Stimulated activated CD4-positive, alpha-beta T cell treated with anti-CD3 and anti-CD28 coated beads, Interleukin-1b, Interleukin-23, amount 100 ng/mL, for 24 hours (primary cell): ENCODE measurements at places on chromosomes 13 and 19.

DNA sequence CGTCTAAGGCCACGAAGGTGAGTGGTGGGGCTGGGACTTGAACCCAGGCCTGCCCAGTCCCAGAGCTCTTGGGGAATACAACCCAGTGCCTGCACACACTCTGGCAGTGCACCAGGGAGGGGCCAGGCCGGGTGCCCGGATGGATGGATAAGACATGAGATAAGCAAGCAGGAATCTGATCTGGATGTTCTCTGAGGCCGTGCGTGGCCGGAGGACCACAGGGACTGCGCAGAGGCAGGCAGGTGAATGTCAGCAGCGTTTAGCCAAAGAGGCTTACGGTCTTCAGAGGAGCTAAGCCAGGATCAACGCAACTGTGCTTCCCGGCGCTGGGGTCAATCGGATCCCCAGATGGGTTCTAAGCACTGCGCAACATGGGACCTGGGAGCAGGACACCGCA, 1.5 kb downstream of the ZNF787 start:
- DNase-seq, result no peak

DNA sequence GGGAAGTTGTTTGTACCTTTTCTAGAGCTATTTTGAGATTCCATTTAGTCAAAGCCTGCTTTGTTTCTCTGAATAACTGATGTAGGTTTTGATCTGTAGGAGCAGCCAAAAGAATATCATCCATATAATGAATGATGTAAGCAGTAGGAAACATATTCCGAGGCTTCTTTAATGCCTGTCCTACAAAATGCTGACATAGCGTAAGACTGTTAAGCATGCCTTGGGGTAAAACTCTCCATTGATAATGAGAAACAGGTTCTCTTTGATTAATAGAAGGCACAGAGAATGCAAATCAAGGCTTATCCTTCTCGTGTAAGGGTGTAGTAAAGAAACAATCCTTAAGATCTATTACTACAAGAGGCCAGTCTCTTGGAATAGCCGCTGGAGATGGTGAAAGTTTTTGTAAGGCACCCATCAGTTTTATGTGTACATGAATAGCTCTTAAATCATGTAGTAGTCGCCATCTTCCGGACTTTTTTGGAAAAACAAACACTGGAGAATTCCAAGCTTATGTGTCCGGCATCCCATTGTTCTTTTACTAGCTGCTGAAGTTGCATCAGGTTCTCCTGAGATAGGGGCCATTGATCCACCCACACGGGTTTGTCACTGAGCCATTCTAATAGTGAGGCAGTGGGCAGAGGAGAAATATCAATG, 13.5 kb downstream of the FPR3 start:
- no peak for DNase-seq

DNA sequence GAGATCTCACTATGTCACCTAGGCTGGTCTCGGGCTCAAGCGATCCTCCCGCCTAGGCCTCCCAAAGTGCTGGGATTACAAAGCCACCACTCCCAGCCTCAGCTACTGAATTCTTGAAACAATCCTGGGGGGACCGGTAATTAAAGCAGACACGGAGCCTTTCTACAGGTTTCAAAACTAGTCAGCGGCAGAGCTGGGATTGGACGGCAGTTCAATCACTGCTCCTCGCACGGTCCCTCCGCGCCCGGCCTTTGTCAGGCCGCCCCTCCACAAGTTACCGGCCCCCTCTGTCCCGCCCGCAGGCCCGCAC, 229 bp downstream of the BORCS8 start:
- DNase-seq, result no peak

- no peak for DNase-seq
Observed at GRCh38 chr19:16022251-16022650, 54.0 kb upstream of the TPM4 start.

- DNase-seq, result no peak
Observed at GRCh38 chr13:111533900-111534683, 213.7 kb downstream of the TEX29 start.

DNA sequence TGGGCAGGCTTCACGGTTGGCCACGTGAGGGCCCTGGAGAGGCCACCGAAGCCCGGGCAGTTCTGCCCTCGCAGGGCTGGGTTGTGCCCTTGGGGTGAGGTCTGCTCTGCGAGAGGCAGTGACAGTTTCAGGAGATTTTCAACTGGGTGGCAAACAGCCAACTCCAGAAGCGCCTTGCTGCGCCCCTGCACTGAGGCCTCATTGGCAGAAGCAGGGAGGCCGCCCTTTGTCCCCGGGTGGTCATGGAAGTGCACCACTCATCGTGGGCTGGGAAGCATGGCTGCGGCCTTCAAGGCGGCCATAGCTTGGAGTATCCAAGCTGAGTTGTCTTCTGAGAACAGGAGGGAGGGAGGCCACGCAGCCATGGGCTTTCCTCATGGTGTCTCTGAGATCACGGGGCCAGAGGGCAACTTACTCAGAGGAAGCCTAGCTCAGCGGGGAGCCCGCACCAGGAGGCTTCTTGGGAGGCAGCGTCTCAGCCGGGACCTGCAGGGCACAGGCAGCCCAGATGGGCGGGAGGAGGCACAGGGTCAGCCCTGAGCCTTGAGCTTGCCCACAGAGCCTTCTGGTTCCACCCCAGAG, 14.8 kb downstream of the PLEKHJ1 start:
- DNase-seq, result no peak

- no peak for DNase-seq
Observed at GRCh38 chr19:13017306-13018034, 22.2 kb downstream of the NFIX start.

- DNase-seq, result no peak
Observed at GRCh38 chr13:46296115-46296822, 84.5 kb downstream of the LRRC63 start.

- no peak for DNase-seq
Observed at GRCh38 chr13:99651016-99651415, 149.7 kb downstream of the TM9SF2 start.

GRCh38 chr13:35470671-35471661, 5.5 kb downstream of the MAB21L1 start:
- no peak for DNase-seq

GRCh38 chr19:2428756-2429711, 1.6 kb upstream of the TIMM13 start:
- no peak for DNase-seq

GRCh38 chr19:3712663-3713611, 4.8 kb downstream of the TJP3 start:
- no peak for DNase-seq

GRCh38 chr13:32048816-32049215, 17.2 kb downstream of the FRY start:
- no peak for DNase-seq

DNA sequence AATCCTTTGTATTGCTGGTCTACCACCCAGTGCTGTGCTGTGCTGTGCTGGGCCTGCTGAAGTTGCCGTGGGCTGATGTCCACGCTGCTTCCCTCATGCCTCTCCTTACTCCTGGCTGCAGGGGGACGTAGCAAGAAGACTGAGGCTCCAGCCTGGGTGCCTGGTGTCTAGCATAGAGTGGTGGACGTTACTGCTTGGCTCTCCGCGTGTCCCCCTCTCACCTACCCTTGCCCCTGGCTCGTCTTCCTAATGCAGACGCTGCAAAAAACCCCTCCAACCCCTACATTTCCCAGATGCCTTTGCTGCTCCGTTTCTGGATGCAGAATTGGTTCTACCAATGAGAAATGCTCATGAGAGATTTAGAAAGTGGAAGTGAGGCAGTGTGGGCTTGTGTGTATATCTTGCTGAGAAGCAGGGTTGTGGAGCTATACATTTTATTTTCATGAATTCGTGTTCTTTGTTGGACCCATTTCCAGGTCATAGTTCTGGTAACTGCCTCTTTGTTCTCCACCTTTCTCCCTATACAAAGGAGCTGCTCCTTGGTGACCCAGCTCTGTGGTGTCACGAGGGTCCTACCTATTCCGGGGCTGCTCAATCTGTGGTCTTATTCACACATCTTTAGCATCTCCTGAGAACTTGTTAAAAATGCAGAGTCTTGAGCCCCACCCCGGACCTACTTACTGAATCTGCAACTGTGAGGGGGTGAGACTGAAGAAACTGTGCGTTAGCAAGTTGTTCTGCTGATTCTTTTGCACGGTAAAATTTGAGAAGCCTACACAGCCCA, 7.9 kb upstream of the DENND1C start:
- no peak for DNase-seq

DNA sequence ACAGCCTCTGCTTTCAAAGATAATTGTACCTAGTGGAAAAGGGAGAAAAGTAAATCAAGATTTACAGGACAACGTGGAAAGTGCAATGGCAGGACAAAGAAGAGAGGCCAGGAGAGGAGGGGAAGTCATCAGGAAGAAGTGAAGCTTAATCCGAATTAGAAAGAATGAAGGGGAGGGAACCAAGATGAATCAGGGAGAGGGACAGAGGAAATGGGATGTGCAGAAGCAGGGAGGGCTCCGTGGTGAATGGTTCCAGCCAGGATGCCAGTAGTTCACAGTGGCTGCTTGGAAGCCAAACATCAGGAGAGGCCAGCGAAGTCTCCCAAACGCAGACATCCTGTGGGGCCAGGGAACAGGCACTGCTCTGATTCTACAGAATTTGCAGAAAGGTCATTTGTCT, 144.4 kb downstream of the LIG4 start:
- DNase-seq, result no peak

DNA sequence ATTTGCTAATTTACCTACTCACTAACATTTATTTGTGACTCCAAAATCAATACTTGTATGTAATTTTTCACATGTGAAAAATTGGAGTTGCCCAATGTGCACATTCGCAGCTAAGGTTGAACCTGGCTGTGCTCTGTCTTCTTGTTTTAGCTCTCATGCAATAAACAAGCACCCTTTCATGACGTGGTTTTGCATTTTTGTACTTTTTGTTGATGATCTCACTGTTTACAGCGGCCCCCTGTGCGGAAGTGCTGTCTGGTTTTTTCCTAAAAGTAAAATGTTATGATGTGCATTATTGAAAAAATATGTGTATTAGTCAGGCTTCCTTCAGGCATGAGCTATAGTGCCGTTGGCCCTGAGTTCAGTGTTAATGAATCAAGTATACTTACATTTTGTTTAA, 18.1 kb downstream of the DGKH start:
- DNase-seq, result no peak

DNA sequence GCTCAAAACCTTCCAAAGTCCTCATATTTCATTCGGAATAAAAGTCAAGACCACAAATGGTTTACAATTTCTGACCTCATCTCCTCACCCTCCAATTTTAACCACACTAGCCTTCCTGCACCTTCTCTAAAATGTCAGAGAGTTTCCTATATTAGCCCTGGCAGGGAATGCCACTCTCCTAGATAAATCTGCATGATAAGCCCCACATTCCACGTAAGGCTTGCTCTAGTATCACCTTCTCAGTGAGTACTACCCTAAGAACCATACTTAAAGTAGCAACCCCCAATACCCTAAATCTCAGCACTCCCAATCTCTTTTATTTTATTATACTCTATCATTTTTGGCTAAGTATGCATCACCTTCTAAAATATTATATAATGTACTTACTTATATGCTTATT, 100.5 kb upstream of the SLITRK5 start:
- no peak for DNase-seq

DNA sequence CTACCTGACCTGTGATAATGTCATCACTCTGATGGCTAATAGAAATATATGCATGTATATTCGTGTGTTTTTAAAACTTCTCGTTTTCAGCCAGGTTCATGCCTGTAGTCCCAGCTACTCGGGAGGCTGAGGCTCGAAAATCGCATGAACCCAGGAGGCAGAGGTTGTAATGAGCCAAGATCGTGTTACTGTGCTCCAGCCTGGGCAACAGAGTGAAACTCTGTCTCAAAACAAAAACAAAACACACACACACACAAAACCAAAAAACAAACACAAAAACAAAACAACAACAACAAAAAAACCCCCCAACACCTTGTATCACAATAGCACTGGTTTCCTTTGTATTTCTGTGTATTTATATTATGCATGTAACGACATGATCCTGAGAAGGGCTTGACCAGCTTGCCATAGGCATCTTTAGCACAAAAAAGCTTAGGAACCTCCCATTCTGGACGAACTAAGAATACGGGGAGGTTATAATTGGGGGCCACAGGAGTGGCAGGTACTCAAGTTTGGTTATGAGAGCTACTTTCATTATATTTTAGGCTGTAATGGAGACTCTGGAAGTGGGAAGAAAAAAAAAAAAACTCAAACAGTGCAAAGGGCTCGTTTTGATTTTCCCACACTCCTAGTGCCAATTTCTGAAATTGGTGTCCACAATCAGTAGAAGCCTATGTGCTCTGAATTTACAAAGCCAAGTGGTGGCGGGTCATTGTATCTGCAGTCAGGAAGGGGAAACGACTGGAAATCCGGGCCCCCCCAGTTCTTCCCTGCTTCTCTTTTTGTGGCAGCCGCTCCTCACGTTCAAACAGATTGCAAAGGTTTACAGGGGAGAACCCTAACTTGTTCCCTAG, 1.2 kb upstream of the ACP7 start:
- no peak for DNase-seq

- DNase-seq, result no peak
Observed at GRCh38 chr13:50584856-50585580, 258.5 kb downstream of the DLEU7 start.

DNA sequence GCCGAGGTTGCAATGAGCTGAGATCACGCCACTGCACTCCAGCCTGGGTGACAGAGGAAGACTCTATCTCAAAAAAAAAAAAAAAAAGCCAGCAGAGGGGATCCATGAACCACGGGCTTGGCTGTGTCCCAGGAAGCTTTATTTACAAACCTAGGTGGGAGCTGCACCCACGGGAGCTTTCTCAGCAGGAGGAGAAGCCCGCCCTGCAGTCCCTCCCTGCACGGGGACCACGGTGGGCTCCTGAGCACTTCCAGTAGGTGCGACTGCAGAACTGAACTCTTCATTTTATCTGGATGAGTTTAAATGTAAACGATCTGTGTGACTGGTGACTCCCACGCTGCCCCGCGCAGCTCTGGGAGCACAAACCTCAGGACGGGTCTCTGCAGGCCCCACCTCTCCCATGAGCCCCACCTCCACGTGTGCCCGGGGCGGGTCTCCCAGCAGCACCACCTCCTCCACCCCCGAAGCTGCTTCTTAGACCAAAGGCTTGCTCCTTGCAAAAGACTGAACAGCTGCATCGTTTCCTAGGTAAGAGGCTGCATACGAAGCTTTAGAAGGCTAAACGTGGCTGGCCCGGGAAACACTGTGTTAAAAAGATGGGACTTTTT, 66.4 kb downstream of the SPACA7 start:
- DNase-seq, result no peak

- DNase-seq, result no peak
Observed at GRCh38 chr13:28408235-28408848, 86.6 kb downstream of the FLT1 start.

DNA sequence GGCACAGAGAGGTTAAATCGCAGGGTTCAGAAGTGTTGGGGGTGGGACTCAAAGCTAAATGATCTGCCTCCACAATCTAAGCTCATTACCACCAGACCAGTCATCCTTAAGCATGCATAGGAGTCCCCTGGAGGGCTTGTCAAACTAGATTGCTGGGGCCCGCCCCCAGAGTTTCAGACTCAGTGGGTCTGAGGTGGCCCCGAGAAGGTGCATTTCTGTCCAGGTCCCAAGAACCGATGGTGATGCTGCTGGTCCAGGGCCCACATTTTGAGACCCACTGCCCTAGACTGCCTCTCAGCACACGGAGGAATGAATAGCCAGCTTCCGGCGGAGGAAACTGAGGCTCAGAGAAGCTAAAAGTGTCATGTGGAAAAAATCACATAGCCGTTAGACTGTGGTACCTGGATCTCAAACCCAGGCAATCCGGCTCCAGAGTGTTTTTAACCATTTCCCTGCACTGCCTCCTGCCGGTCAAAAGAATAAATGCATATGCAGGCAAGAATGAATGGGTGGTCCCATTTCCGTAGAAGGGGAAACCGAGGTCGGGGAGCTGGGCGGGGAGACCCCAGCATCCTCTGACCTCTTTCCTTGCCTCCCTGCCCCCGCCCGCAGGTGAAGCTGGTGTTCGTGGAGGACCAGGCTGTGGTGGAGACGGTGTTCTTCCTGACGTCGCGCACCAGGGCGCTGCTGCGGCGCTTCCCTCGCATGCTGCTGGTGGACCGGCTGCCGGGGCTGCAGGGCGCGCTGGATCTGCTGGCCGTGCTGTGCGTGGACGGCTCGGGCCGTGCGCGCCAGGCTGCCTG, 23.8 kb downstream of the ZSWIM9 start:
- no peak for DNase-seq
